Stimulated activated CD8-positive, alpha-beta memory T cell treated with anti-CD3 and anti-CD28 coated beads, Interleukin-2, amount 100 ng/mL, for 1 hour (primary cell): ENCODE measurements at places on chromosomes 7 and 10.

- peak; percentile 54 for DNase-seq
These were observed 169.3 kb downstream of the SH3PXD2A start for GRCh38 chr10:103685880-103686669.

DNA sequence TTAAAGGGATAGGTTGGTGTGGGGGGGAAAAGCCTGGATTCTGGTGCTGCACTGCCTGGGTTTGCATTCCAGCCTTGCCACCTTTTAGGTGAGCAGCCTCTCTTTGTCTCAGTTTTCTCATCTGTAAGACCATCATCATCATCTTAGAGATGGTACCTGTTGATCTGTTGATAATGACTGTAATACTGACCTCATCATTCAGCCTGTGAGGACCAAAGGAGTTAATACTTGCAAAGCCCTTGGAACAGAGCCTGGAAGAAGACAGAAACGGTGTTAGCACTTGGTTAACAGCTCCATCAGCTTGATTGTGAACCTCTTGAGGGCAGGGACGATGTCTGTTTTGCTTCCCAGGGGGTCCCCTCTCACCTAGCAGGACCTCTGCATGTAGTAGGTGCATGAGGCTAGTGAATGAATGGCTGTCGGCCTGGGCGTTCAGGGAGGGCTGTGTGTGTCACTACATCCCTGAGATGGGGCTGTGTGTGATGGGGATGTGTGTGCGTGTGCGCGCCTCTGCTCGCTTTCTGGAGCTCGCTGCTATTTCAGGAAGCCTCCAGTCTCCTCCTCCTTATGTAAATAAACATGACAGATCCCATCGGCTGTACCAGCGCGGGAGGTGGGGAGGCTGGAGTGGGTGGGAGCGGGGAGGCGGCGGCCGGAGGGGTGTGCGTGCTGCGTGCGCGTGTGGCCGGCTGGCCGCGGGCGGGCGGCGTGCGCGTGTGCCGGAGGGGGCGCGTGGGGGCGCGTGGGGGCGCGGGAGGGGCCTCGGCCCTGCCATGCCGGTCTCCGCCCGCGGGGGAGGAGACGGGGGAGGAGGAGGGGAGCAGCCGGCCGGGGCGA, 61.2 kb downstream of the NEURL1 start:
- DNase-seq: no peak

DNA sequence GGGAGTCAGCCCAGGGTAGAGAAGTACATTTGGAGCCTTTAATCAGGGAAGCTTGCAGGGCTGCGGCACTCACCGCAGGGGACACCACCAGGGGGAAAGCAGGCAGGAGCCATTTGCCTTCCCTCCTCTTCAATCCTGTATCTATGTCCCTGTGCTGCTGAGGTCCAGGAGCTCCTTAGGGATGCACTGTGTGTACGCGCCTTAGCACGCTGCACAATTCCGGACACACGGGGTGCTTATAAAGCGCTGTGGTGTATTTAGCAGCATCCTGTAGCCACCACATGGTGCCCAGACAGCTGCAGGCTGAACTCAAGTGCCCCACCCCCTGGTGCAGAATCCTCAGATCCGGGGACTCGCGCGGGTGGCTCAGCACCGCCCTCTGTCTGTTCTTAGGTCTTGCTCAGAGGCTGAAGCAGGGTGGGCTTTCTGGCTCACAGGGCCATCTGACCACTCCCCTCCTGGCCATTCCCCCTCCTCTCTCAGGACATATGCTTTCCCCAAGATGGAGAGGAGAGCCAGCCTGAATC, 421.4 kb downstream of the SDK1 start:
- DNase-seq: no peak

DNA sequence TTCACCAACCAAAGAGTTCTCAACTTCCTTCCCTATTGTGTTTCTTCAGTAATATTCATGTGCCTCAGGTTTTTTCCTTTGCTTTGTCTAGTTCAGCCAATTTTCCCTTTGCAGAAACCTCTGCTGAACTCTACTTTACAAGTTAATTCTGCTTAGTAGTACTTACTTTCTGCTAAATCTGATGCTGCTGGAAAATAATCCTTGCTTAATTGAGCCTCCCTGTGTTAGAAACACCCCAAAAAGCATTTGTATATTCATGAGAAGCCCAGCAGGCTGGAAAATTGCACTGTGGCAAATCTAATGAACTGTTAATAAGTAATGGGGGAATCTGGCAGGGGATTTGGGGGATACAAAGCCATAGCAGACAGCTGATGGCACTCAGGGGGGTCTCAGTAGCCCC, 78.5 kb downstream of the CDCA7L start:
- DNase-seq: no peak

GRCh38 chr7:3916146-3916545, 615.1 kb downstream of the SDK1 start:
- no peak for DNase-seq

GRCh38 chr7:106812027-106812643, 52.9 kb upstream of the PIK3CG start:
- DNase-seq: no peak

DNA sequence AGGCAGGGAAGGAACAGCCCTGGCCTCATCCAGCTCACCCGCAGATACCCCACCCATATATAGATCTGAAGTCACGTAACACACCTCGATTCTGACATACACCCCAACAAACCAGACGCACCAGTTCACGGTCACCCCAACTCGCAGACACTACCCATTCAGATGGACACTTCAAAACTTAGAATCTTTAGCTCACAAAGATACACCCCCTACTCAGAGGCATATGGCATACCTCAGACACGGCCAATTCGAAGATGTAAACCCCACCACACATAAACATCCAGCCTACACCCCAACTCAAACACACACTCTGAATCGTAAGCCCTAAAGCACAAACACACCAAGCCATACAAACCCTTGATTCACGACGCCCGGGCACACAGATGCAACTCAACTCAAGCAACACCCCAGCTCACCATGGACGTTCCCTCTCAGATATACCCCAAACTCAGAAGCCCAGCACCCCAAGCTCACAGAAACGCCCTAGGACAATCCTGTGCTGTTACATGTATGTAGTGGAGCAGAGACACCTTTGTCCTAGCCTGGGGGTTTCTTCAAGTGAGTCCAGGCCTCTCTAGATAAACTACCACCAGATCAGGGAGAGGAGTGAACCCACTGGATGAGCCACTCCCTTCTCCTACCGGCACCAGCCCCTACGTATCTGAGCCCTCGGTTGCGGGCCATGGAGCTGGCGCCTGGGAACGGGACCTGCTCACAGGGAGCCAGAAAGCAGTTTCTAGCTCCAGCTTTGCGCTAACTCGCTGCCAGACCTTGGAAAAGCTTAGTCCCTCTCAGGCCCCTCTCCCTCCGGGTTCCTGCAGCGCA, 8.8 kb downstream of the PSD start:
- DNase-seq: no peak

- DNase-seq: no peak
These were observed 77.9 kb upstream of the FHIP2A start for GRCh38 chr10:114743521-114744231.
